T-helper 1 cell (primary cell): ENCODE measurements at places on chromosomes 11 and 22.

GRCh38 chr11:86570020-86570419 is 102.4 kb downstream of the ME3 start:
- no peak for DNase-seq

GRCh38 chr11:8828580-8829361 is 82.2 kb upstream of the AKIP1 start:
- no peak for DNase-seq

GRCh38 chr11:116712428-116712827 is 60.4 kb downstream of the BUD13 start:
- no peak for DNase-seq

DNA sequence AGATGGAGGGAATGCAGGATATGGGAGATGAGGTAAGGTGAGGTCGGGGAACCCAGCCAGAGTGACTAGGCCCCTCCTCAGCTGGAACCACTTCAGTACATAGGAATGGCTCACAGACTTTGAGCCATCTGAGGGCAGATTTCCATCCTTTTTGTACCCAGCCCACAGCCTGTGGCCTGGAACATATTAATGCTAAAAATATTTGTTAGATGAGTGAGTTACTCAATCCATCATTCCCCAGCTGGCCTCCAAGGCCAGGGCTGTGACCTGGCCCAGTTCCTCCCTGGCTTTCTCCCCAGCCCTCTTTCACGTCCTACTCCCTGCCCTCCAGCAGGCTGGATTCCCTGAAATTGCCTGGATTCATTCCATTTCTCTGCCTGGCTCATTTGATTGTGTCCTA is 57.2 kb upstream of the PRDM11 start:
- no peak for DNase-seq

DNA sequence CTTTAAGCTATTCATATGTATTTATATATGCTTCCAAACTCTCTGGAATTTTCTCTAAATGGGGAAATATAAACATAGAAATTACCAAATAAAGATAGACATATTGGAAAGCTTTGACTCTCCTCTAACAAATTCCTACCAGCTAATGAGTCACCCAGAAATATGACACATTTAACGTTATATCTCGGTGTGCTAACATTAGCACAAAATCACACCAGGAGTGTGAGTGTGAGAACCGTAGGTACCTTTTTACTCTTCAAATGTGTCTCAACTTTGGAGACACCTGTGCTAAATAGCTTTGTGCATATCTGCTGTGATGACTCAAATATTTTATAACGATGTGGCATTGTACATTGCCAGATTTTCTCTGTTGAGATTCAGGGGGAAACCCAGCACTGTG is 714.4 kb downstream of the METTL15 start:
- DNase-seq, result no peak

DNA sequence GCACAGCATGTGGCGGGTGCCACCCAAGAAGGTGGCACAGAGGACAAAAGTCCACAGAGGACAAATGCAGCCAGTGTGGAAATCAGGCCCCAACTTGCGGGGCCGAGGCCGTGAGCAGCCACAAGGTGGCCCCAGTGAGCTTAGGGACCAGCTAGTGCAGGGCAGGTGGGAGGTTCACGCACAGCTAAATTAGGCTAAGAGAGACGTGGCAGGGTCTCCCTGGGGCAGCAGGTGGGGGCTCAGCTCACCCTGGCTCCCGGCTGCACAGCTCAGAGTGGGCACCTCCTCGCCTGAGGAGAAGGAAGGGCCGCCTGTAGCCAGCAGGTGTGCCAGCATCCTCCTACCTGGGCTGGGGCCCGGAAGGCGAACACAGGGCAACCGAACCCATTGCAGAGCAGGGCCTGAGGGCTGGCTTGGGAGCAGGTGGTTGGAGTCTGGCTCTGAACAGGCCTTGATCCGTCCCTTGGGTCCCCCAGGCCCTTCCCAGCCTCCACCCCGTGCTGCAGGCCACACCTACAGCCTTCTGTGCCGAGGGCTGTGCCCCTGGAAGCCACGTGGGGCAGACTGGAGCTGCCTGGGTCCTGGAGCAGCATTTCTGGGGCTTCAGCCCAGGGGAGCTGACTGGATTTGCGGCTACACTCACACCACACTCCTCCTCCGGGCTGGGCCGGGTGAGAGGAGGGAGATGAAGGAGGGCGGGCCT is 26.1 kb upstream of the CELSR1 start:
- no peak for DNase-seq

DNA sequence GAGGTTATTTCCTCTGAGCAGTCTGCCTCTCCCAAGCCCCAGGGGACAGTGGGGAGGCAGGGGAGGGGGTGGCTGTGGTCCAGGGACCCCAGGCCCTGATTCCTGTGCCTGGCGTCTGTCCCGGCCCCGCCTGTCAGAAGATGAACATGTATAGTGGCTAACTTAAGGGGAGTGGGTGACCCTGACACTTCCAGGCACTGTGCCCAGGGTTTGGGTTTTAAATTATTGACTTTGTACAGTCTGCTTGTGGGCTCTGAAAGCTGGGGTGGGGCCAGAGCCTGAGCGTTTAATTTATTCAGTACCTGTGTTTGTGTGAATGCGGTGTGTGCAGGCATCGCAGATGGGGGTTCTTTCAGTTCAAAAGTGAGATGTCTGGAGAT is 3.1 kb downstream of the PIM3 start:
- no peak for DNase-seq

DNA sequence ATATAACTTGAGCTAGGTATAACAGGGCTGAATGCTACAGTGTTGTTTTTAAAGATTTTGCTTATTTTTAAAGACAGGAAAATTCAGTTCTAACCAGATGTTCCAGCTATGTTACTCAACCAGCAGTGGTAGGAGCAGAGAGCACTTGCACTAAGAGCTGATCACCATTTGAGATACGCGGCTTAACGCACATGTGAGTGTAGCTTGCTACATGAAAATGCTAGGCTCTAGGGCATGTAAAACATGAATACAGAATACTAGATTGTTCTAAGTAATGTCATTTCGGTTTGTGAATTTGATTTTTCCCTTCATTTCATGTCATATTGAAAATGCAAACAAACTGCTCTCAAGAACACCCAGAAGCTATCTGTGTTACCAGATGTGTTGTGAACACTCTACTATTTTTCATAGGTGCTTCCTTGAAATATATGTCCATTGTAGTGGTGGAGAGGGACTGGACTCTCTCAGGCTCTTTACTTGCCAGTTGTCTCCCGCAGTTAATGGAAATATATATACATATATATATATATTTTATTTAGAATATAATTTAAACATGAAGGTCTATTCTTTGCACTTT is 10.8 kb upstream of the TECTA start:
- DNase-seq, result no peak
